T-helper 17 cell (primary cell): ENCODE measurements at places on chromosomes 6 and 20.

DNA sequence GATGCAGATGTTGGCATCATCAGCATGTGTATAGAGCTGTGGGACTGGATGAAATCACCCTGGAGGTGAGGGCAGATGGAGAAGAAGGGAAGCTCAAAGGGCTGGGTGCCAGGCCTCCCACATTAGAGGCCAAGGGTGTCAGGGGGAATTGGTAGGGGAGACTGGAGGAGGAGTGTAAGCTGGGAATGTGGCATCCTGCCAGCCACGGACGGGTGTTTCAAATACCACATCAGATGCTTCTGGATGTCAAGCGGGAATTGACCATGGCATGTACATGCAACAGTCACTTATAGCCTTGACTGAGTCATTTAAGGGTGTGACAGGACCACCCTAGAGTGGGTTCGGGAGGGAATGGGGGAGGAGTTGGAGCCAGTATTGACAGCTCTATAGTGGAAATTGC lies 9.6 kb downstream of the ERGIC3 start:
- no peak for DNase-seq

DNA sequence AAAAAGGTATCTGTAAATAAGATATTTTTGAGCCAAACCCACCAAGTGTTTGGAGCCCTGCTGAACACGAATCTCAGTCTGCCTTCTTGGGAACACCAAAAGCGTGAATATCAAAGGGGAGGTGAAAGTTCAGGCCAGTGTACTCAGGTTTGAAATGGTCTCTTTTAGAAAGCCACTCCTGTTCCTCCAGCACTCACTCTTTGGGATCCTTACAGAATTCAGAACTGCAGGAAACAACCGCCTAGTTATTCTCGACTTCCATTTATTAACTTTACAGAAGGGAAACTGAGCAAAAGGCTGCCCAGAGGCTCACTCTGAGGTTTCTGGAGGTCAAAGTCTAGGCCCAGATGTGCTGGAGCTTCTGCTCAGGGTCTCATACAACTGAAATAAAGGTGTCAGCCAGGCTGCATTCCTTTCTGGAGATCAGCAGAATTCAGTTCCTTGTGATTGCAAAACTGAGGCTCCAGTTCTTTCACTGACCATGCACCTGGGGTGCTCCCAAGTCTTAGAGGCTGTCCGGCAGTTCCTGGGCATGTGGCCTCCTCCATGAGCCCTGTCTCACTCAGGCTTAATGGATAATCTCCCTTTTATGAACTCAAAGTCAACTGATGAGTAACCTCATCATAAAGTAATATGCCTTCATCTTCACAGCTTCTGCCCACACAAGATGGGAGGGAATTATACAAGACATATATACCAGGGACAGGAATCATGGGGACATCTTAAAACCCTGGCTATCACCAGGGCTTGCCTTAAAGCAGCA lies 65.5 kb upstream of the TNFAIP3 start:
- DNase-seq = no peak

GRCh38 chr6:170523256-170524171 lies 29.6 kb downstream of the PSMB1 start:
- no peak for DNase-seq

DNA sequence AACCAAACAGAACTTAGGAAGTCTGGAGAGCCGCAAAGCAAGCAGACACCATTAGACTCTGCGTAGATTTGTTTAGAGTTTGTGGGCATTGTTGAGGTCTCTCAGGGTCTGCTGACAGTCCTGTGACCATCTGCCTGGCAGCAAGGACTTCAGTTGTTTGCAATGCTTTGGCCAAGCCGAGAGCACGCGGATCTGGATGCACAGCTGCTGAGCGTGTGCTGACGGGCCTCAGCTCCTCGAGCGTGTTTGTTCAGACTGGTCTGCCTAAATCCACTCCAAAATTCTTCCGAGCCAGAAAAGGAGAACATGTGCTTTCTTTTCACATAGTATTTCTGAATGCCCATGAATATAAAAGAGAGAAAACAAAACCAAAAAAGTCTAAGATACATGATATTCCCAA lies 159.0 kb downstream of the ZNF217 start:
- no peak for DNase-seq

- no peak for DNase-seq
These were observed 9.8 kb downstream of the PAQR8 start for GRCh38 chr6:52371656-52372191.

DNA sequence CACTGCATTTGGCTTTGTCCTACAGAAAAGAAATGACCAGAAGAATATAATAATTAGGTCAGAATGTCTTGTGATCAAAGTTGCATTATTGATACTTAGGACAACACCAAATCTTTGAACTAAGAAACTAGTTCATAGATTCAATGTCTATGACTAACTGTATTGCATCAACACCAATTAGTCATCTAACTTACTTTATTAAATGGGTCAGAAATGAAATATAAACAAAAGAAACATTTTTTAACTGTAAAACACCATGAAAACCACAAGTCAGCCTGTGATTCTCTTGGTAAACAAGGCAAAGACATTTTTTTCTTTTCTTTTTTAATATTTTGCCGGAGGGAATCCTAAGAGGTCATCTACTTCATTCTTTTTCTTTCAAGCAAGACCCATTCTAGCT lies 114.1 kb upstream of the HDDC2 start:
- no peak for DNase-seq

DNA sequence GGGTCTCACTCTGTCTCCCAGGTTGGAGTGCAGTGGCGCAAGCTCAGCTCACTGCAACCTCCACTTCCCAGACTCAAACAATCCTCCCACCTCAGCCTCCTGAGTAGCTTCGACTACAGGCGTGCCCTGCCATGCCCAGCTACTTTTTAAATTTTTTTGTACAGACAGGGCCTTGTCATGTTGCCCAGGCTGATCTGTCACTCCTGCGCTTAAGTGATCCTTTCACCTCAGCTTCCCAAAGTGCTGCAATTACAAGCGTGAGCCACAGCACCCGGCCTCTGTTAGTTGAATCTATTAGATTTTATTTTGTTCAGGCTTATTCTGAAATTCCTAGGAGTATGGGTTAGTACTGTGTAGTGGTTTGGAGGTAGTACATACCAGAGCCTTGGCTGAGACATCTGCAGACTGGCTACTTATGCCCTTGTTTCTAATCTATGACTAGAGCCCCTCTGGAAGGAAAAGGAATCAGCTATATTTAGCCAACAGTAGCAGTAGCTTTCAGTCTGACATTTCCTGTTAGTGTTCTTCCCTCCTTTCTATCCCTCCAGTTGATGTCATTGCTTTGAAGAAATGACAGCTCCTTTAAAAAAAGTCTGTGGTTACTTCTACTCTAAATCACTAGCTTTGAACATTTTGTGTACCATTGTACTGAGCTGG lies 74.4 kb downstream of the ITCH start:
- no peak for DNase-seq

DNA sequence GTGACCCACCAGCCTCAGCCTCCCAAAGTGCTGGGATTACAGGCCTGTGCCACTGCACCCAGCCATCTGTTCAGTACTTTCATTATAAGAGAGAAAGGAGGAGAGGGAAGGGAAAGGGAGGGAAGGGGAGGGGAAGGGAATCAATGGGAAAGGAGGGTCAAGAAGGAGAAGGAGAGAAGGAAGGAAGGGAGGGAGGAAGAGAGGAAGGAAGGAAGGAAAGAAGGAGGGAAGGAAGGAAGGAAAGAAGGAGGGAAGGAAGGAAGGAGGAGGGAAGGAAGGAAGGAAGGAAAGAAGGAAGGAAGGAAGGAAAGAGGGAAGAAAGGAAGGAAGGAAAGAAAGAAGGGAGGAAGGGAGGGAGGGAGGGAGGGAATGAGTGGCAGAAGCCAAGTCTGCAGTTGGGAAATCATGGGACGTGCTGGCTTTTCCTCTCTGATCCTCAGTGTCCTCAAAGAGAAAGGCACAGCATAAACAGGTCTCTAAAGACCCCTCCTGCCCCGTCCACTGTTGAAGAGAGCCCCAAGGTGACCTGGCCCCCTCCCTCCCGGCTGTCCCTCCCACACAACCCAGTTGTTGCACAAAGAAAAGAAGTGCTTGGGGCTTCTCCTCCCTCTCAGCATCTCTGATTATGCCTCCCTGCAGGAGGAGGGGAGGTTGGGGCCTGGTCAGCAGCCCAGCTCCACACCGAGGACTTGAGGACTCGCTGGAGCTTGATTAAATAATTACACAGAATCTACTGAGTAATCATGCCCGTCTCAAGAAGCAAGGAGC lies 69.1 kb upstream of the TOP1 start:
- DNase-seq = no peak

- no peak for DNase-seq
These were observed 25.1 kb downstream of the GLP1R start for GRCh38 chr6:39073471-39074355.

DNA sequence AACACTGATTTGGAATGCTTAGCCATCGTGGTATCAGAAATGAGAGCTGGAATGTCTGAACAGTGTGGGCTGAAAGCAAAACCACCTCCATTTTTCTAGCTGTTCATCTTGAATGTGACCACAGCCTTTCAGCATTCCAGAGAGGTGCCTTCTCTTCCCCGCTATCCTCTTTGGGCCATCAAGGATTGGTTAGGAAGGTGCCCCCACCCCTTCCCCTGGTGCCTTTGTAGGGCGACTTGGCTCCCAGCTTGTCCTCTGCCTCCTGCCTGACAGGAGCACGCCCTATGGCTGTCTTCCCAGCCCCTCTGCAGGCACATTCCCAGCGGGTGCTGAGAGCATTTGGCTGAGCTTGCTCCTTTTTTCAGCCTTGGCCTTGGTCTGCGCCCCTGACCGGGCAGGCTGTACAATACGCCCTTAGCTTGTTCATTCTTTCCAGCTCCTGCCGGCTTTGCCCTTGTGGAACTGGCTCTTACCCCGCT lies 97.5 kb downstream of the ARMC2 start:
- DNase-seq = no peak

DNA sequence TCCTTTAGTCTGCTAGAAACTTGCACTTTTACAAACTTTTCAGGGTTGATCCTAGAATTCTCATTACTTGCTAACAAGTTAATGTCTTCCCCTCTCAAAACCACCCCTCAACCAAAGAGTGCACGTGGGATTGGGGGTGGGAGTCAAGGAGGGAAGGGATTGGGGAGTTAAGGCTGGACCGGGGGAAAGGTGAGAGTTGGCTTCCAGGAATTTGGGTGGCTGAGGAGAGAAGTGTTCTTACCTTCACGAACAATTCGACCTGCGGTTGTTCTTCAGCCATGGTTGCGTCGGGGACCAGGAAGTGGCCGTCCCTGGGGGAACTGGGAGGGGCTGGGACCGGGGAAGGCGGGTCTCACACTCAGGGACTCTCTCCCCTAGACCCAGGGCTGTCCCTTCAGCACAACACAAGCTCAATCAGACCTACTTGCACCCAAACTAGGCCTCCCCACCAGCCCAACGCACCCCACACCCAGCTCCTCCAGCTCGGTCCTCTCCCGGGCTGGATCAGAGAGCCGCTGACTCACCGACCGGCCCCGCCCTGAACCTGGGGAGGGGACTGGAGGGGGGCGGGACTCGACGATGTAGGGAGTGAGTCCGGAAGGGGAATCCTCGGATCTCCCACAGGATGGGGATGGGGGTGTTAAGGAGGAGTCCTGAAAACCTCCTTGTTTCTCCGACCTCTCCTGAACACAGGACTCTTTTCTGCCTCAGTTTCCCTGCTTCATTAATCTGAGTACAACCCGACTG lies at the start of gene CLIC1:
TSS of gene CLIC1 (minus strand) at position 510 of the 747 bp plus-strand sequence. CDS start at position 280, 230 bp downstream.
- peak; percentile 62 for DNase-seq

DNA sequence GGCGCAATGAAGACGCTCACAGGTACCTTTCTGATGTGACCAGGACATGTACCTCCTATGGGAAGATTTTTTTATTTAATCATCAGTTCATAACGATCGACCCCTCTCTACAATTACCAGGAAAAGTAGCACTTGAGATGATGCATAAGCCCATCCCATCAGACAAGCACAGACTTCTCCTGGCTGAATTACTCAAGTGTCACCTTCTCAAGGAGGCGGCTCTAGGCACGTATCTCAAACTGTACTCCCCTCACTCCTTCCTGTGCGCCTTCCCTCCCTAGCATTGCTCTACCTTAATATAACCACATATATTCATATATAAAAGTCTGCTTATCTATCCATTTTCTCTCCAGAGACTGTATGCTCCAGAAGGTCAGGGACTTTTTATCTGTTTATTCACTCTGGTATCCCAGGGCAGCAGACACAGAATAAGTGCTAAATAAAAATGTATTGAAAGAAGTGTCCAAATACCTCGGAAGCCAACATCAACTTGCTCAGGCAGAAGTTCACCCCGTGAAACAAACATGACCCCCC lies 71.5 kb downstream of the CNKSR3 start:
- no peak for DNase-seq

GRCh38 chr20:63846888-63847236 lies 14.4 kb upstream of the ABHD16B start:
- DNase-seq = no peak

DNA sequence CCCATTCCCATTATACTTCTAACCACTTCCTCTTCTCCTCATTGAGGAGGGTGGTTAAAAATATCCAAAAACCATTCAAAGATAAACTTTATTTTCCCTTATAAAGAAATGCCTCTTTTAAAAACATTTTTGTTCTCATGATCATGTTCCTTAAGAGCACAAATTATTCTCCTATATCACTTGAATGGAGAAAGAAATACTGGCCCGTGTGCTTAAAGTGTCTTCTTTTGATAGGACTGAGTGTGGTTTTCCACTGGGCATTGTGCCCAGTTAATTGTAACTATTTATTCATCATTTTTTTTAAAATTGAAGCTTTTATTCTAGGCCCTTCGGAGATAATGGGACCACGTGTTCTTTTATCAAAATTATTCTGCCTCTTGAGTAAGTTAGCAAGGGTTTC lies 871.5 kb downstream of the QKI start:
- no peak for DNase-seq

- DNase-seq = no peak
These were observed 45.8 kb downstream of the HIVEP2 start for GRCh38 chr6:142898927-142899895.
